ENCODE measurements at places on chromosomes 13 and 19. TPM values are rescaled to one million over a fixed set of nuclear protein-coding genes. Genes with fewer than 3 reads are reported as not detected.

COX7A1 gene
- 665 TPM for polyA plus RNA-seq

SIGLEC14 gene
- not detected for polyA plus RNA-seq

PSG2 gene
- not detected for polyA plus RNA-seq

NOTCH3 gene
- 0.41 TPM for polyA plus RNA-seq

ZNF626 gene
- polyA plus RNA-seq: 46.7 TPM

KCTD4 gene
- polyA plus RNA-seq: 8.3 TPM

Measured in Purkinje cell (primary cell).